DMS79 (cell line): ENCODE measurements at places on chromosomes 11 and 22.

GRCh38 chr11:132803436-132803835 lies 728.9 kb downstream of the OPCML start:
- no peak for DNase-seq

DNA sequence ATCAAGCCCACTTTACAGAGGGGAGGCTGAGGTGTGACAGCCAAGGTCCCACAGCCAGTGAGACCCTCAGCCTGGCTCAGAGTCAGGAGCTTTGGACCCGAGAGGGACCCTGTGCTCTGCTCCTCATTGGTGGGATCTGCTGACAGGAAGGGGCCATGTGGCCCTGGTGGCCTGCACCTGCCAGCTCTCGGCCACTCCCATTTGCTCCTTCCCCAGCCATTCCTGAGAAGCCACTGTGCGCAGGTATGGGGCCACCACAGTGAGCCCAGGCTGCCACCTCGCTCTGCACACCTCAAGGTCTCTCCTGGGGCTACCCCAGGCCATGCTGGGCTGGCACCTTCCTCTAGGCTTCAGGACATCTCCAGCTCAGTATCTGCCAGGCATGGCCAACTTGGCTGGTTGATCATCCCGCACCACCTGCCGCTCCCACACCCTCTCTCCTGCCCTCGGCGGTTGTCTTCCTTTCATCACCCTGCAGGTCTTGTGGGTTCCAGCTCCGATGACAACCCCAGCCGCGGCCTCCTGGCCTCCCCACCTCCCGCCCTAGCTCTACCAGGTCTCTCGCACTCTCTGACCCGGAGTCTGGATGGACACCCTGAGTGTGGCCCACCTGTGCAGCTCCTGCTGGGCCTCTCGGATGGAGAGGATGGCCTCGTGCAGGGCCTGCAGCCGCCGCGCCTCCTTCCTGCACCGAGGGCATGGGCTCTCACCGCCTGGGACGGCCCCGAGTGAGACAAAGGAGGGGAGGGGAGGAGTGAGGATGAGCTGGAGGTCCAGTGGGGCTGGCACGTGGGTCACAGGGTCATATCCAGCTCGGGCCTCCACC lies 32.2 kb upstream of the CARS1 start:
- DNase-seq, result no peak

DNA sequence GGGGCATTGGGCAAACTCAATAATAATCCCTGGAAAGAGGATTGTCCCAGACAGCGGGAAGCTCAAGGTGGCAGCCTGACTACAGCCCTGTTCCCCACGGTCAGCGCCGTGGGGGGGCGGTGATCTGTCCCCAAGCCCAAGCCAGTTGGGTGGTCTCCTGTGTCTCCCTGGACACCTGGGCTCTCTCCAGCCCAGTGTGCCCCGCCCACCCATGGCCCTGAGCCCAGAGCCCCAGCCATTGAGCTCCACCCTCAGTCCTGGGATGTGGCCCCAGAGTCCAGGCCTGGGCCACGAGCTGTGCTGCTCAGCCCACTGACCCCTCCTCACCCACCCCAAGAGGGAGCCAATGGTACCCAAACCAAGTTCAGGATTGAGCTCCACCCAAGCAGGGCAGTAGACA lies 27.9 kb upstream of the PDE2A start:
- no peak for DNase-seq

- DNase-seq, result no peak
Measured at GRCh38 chr11:89545691-89546090, 54.5 kb upstream of the NOX4 start.

- DNase-seq, result no peak
Measured at GRCh38 chr22:38984224-38984623, 2.1 kb downstream of the APOBEC3B start.

- no peak for DNase-seq
Measured at GRCh38 chr11:33835143-33835878, 56.6 kb downstream of the LMO2 start.

DNA sequence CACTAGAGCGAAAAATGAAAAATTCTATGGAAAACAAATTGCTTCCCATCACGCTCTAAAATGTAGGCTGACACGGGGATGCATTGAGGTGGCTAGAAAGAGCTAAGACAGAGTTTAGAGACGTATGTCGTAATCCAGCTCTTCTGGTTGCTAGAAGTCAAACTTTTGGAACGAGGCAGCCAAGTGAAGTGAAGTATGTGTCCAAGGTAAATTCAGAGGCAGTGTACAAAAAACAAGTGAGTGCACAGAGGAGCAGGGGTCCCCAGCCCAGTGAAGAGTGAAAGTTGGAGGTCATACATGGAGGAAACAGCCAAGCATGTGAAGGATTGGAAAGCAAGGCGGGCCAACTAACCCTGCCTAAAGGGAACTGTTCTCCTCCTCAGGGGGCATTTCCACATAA lies 528.5 kb downstream of the NTM start:
- DNase-seq, result no peak

DNA sequence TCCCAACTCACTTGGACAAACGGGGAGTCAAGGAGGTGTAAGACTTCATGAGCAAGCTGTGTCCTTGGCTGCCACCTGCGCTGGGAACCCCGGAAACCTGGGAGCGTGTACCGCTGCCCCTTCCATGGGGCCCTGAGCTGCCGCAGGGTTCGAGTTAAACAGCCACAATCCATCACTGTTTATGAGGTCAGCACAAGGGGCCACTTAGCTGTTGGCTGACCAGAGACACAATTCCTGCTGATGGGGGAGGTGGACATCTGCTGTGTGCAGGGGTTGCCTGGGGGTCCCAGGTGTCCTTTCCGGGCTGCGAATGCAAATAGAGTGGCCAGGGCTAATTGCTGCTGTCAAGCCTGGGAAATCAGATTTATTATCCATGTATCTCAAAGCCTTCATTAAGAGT lies 549.3 kb downstream of the BRD1 start:
- DNase-seq, result no peak

GRCh38 chr22:46024136-46024840 lies 47.3 kb upstream of the WNT7B start:
- no peak for DNase-seq

DNA sequence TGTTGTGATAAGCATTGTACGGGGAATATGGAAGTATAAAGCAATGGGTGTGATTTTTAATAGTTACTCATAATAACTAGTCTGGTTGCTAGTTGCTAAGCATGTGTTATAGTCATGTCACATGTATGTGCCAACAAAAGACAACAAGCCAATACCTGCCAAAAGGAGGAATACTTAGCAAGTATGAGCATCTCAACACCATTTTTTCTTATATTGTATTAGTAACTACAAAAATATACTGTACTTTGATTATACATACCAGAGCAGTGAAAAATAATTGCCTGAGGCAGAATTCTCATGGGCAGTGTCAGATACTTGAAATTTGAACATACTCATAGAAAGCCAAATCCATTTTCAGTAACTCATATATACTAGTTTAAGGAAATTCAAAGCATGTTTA lies 62.4 kb upstream of the ALKBH3 start:
- DNase-seq, result no peak

DNA sequence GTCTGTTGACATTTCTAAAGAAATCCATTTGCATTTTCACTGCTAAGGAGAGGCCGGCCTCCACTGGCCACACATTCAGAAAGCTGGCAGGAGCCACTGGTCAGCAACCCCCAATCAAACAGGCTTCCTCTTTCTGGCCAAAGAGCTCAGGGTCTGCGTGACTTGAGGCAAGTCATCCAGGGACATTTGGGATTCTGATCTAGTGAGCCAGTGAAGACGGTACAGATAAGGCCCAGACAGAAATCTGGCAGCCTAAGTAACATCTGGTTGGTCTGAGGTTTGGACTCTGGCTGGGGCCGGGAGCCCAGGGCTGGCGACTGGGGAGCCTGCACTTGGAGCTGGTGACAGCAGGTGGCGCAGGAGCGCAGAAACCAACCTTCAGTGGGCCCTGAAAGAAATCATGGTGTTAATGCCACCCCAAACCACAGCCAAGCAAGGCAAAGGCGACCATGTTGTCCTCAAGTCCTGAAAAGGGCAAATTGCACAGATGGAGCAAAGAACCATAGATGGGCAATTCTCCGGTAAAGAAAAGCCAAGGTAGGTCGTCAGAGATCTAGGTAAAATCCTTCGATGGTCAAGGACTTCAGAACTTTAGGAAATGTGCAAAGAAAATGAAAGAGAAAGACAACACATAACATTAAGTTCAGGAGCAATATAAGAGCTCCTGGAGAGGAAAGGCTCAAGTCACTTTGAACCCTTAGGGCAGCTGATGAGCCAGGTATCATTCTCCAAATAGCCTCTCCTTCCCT lies 99.4 kb upstream of the BLID start:
- no peak for DNase-seq

DNA sequence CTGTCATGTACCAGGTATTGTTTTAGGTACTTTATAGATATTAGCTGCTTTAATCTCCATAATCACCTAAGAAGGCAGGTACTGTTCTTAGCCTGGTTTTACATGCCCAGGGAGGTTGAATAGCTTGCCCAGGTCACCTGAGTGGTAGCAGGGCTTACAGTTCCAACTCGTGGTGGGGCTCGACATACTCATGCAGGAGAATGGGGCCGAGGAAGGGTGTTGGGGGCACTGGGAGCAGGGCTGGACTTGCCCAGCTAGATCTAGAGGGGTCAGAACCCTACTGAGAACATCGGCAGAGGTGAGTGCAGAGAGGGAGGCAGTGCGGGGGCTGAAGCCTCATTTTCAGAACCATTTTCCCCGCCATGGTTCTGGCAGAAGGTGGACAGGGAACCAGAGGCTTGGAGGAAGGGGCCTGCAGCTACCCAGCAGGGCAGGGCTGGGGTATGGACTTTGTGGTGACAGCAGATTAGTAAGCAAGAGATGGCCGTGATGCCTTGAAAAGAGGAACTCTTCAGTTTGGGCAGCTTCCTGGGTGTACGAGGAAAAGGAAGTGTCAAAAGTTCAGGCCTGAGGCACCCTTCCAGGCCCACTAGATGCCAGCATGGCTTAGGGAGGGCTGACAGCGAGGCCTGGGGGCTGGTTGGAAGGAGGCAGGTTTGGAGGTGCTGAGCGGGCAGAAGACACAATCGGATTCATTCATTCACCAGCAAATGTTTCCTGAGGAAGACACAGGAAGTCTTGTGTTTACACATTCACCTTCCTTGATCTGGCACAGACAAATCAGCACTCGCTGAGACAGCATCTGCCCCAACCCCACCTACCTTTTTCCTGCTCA lies 54.7 kb upstream of the LYVE1 start:
- no peak for DNase-seq

DNA sequence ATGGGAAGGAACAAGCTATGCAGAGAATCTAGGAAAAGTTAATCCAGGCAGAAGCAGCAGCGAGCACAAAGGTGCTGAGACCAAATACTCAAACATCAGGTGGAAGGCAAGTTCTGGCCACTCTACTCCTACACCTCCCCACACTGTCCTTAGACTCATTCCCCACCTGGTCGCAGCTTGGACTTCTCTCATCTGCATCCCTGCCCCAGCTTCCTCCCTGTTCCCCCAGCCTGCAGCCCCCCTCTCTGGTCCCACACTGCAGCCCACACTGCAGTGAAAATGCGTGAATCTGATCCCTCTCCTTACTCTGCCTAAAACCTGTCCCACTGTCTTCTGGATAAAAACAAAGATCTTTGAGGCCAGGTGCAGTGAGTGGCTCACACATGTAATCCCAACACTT lies 9.1 kb downstream of the TPBGL start:
- no peak for DNase-seq

DNA sequence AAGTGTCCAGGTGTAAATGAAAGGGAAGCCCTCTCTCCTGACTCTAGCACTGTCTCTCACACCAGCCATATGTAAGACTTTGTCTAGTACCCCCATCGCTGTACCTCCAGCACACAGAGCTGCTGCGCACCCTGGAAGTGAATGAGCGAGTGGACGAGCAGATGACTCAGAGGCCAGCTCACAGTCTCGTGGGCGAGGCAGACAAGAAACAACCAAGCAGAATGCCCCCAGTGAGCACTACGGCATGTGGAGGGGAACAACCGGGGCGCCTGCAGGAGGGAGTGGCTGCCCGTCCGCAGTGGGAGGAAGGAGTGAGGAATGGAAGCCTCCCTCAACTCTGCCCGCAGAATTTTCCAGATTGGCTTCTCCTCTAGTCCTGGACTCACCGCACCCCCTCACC lies 46.4 kb downstream of the MCM5 start:
- no peak for DNase-seq

- no peak for DNase-seq
Measured at GRCh38 chr22:20488946-20489345, 6.6 kb downstream of the KLHL22 start.

- no peak for DNase-seq
Measured at GRCh38 chr11:8081591-8082250, 710 bp downstream of the TUB start.

DNA sequence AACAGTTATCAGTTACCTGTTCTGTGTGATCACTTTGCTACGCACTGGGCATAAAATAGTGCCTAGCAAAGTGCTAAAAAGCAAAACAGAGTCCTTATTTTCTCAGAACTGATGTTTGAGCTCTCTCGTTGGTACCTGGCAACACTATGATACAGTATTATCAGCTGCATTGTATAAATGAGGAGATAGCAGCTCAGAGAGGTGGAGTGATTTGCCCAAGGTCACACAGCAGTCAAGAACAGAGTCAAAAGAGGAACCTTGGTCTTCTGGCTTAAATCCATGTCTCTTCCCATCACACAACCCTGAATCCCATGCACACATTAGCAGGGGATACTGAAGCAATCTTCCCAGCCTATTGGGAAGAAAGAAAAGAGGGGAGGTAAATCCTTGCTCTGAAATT lies 580.5 kb downstream of the SOX6 start:
- DNase-seq, result no peak

DNA sequence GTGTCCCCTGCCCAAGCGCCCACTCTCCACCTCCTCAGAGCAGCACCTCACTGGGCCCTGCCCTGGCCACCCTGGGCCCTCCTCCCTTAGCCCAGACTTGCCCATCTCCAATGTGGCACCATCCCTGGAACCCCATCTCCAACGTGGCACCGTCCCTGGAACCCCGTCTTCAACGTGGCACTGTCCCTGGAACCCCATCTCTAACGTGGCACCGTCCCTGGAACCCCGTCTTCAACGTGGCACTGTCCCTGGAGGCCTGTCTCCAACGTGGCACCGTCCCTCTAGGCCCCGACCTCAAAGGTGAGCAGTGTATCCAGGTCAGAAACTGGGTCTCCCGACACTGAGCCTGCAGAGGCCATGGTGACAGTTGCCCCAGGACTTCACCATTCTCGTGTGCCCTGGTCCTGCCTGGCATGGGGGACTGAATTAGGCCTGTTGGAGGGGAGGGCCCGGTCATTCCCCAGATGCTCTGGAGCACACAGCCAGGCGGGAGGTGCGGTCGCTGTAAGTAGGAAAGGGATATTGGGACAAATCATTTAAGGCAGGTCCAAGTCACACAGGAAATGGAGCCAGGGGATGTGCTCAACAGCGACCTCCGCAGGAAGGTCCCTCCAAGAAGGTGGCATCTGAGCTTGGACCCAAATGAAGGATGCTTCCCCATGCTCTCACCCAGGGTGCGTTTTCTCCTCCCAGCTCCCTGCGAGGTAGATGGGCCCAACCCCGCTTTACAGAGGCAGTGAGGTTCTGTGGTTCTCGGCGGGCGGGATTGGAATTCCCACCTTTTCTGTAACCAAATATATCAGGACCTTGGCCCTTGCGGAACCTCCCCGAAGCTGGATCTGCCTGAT lies 2.4 kb upstream of the CTSD start:
- DNase-seq, result no peak

GRCh38 chr11:82738091-82738490 lies 4.4 kb upstream of the FAM181B start:
- DNase-seq, result no peak
